ENCODE measurements at places on chromosomes 7 and 10.

- DNase-seq: no peak
Measured at GRCh38 chr7:11327633-11328032, 354.0 kb downstream of the PHF14 start.

DNA sequence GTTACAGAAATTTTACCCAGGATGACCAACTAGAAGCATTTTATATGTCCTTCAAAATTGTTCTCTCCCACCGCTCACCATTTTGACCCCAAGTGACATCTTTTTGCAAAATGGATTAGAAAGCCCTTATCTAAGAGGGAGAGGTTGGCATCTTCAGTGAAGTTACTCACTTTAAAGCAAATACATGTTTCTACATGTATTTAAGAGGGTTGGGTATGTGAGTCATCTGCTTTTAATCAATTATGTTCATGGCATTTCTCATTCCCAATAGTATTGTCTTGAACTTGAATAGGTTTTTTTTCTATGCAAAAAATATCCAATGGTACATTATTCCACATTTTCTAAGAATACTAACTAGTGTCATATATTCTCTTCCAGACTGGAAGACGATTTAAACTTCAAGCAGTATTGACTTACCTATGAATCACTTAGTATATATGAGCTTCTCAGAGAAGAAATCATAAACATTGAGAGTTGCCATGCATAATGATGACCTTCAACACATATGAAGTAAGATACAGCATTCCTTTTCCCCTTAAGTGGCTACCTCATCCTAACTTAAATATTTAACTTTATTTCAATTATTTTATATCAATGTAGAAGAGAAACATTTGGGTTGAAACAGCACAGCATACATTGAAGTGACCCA, 132.8 kb downstream of the POLR1F start:
- no peak for DNase-seq

GRCh38 chr10:35103882-35104281, 13.7 kb upstream of the CUL2 start:
- no peak for DNase-seq

DNA sequence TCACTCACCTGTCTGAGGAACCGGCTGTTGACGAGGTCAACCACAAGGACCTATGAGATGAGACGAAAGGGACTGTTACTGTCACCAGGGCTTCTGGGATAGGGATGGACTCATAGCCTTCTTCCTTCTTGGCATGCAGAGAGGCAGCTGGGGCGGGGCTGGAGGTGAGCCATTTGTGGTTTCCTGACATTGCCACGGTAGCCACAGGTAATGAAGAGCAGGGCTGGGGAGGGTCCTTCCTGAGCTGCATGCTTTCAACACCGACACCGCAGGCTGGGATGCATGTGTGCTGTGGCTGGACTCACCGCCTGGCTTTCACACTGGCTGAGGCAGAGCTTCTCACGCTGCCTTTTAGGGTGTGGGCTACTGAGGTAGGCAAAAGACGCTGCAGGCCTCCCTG, 46.4 kb upstream of the MKRN1 start:
- no peak for DNase-seq

- DNase-seq: no peak
Measured at GRCh38 chr10:62305813-62306212, 37.2 kb upstream of the RTKN2 start.

DNA sequence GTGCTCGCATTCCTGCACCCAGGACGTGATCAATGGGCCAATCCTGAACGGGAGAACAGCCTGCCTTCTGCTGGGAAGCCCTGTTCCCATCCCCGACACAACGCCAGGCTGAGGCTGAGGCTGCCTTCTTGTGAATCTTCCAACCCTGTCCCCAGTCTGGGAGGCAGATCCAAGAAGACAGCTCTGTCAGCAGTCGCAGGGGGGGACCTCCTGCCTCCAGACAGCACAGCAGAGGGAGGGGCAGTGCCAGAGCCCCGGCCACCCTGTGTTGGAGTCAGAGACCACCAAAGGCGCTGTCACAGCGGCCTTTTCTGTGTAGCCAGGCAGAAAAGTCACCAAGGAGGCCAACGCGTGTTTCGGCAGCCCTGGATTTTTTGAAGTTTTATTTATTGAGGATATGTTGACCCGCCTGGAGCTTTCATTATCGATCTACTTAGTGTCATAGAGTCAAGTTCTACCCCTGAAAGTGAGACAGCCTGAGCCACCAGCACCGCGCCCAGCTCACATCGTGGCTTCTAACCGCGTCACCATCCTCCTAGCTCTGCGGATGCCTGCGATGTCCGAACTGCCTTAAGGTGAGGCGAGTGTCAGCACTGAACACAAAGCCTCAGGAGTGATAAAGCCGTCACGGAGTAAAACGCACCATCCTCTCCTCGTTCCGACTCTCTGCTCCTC, 86.1 kb downstream of the PTPRN2 start:
- no peak for DNase-seq

DNA sequence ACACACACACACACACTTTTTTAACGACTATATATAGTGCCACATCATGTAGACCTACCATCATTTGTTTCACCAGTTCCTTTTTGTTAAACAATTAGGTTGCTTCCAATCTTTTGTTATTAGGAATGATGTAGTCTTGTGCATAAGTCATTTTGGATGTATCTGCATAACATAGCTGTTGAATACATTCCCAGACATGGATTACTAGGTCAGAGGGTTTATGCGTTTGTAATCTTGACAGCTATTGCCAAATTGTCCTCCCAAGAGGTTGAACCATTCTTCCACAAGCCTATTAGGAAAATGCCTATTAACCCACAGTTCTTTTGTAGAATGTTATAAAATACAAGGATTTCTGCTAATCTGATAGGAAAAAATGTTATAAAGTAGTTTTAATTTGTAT, 87.3 kb downstream of the PALS2 start:
- no peak for DNase-seq

- DNase-seq: no peak
Measured at GRCh38 chr7:134368851-134369544, 52.3 kb upstream of the SLC35B4 start.

DNA sequence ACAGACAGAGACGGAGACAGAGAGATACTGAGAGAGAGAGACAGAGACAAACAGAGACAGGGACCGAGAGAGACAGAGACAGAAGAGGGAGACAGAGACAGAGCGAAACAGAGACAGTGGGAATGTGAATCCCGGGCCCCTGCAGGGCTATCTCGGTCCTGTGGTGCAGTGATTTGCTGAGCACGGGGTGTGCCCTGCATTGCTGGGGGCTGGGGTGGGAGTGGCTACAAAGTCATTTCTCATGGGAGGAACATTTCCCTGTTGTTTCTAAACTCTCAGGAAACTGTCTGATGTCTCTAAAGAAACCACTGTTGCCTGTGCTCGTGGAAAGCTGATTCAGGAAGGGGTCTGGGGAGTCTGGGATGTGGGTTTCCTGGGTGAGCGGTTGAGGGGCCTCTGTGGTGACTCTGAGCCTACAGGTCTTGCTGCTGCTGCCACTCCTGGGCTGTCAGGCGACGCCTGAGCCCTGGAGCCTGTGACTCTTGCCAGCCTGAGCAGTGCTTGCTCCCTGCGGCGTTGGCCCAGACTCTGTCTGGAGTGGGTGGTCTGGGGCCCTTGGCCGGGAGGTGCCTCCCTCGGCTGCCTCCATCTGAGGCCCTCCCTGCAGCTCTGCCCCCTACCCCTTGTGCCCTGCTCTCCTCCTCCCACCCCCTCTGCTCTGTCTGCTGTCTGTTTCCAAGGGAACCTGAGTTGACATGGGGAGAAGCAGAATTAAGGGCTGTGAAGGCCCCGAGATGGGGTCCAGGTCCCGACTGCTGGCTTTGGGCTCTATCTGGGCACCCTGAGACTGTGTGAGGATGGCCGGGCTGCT, 292.0 kb downstream of the WDR37 start:
- no peak for DNase-seq

- peak; percentile 82 for DNase-seq
Measured at GRCh38 chr10:91201213-91201996, 19.1 kb upstream of the PCGF5 start.
